Gastrocnemius medialis (tissue), 4 donors: ENCODE measurements at places on chromosomes 6 and 20. TPM values are rescaled to one million over a fixed set of nuclear protein-coding genes. Genes with fewer than 3 reads are reported as not detected.

Gene OXT
- not detected for total RNA-seq

Gene SPEF1
- not detected for total RNA-seq

Gene DLK2
- not detected for total RNA-seq

GRCh38 chr20:2145376-2145775 is 43.7 kb downstream of the STK35 start:
- no peak for DNase-seq

GRCh38 chr6:154402081-154402780 is 45.6 kb upstream of the IPCEF1 start:
- no peak for DNase-seq

DNA sequence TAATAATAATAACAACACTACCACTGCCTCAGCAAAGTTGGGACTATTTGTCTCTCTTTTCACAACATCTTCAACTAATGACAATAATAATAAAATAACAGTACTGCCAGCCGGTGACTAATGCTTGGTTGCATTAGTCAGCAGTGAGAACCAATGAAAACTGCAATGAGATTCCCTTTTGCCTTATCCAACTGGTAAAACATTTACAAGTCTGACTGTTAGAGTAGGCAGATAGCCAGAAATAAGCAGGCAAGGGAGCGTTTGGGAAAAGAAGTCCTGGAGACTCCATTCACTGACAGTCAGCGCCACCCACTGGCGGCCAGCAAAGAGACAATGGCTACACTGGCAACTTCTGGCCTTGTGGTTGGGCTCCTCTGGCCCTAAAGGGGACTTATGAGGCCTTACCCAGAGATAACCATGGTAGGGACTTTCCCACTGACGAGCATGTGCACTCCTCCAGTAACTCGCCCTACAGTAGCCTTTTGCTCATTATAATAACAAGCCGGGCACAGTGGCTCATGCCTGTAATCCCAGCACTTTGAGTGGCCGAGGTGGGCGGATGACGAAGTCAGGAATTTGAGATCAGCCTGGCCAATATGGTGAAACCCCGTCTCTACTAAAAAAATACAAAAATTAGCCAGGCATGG is 3.4 kb upstream of the NSFL1C start:
- peak; percentile 66 for DNase-seq

- no peak for DNase-seq
Measured at GRCh38 chr6:127341471-127342202, 1.8 kb downstream of the ECHDC1 start.

DNA sequence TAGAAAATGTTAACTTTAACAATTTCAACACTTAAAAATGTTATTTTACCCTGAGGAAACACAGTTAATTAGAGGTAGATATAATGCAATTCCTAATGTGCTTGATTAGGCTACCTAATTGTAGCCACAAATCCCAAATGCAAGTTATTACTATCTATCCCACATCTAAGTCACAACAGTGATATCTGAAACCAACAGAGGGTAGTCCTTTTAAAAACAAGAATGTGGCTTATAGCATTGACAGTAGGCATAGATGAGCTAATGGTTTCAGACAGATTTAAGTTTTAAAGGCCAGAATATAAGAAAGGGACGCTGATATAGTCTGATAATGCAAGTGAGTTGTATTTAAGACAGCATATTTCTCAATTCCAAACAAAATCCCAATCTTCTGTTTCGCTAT is 23.0 kb downstream of the PLN start:
- DNase-seq, result no peak

- no peak for DNase-seq
Measured at GRCh38 chr6:1179571-1180459, 132.1 kb upstream of the FOXQ1 start.

- no peak for DNase-seq
Measured at GRCh38 chr20:24966317-24967012, 17.4 kb downstream of the CST7 start.

- no peak for DNase-seq
Measured at GRCh38 chr20:18722371-18722770, 91.2 kb upstream of the SCP2D1 start.
